NCI-H345 (cell line): ENCODE measurements at places on chromosomes 2 and 18.

DNA sequence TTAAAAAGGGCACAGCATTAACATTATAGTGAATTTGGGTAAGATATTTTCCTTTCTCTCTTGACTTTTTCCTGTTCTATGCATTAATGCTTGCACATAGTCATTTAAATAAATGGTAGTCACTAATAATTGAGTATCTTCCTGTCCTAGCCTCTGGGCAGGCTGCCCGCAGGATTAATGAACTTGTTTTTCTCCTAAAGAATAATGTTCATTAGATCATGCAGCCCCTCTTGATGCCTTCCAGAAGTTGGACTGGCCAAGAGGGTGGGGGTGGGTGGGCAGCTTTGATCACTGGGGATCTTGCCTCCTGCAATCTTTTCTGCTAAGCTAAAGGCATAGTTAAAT is 514.5 kb upstream of the CDH2 start:
- no peak for DNase-seq

DNA sequence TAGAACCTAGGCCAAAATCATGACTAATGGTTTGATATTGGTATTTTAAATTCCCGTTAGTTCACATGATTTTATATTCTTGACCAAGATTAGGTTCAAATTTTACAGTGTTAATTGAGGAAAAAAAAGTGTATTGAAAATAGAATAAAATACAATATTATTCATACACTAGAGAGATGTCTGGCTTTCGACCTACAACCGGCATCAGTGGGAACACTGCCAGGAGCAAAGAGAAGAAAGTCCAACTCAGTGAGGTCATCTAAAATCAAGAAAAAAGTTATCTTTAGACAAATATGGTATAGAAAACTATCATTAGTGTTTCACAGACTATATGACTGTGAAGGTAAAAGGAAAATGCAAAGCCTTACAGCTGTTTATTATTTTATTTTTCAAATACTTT is 81.5 kb downstream of the PIGN start:
- no peak for DNase-seq

- DNase-seq = no peak
These were observed 59.8 kb downstream of the SLC4A3 start for GRCh38 chr2:219687272-219687671.

DNA sequence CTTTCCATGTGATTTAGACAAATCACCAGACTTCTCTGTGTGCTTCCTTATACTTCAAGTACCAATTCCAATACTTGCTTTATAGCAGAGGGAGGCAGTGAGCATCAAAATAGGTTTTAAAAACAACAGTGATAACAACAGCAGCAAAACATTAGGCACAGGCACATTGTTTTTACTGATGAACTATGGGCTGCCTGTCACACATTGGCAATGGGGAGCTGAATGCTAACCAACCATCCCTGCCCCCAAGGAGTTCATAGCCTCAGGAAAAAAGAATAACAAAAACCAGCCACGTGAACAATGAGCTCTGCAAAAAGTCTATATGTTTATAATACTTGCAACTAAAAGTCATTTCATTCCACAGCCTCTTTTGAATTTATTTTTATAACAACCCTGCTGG is 287.9 kb upstream of the TRIB2 start:
- DNase-seq = no peak

GRCh38 chr2:38293152-38293865 is 83.8 kb downstream of the ATL2 start:
- DNase-seq = no peak

- DNase-seq = no peak
These were observed 800.9 kb downstream of the LRP1B start for GRCh38 chr2:141329964-141330363.

DNA sequence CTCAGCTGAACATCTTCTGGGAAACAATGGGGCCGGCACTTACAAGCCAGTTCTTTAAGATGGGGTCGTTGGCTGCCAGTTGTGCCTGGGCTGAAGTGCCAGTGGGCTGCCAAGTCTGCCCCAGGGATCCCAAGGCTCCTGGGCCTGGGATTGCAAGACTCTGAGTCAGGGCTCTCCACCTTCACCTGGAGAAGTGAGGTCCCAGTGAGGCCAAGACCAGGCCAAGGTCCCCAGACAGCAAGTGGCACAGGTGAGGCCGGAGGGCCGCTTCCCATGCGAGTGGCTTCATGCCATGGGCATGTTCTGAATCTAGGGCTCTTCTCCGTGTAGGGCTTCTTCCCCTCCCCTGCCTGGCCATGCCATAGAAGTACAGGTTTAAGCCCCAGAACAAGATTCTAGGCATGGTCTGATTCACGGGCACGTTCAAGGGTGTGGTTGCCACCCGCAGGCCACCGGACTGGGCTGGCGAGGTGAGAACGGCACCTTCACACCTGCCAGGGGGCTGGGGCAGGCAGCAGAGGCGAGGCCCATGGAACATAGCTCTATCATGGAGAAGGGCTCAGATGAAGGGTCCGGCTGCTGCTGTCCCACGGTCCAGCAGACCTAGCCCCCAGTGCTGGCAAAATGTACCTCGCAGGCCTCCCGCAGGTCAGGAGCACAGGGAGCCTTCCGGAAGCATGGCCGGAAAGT is 36.4 kb downstream of the TWIST2 start:
- DNase-seq = no peak

DNA sequence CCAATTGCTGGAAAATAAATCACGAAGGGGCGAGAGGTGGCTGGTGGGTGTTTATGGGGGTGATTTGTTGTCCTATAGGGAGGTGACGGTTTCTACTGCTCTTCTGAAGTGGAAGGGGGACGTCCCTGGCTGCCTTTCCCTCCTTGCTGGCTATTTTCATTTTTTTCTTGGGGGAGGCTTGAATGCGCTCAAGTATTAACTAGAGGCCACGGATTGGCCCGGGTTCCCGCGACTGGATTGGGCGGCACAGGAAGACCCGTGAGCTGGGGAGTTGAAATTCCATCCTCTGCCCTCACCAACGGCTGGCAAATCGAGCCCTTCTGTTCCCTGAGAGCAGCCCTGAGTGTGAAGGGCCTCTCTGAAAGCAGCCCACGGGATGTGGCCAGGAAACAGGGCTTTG is 176.5 kb upstream of the SPRED2 start:
- DNase-seq = no peak

GRCh38 chr2:11550901-11551568 is 17.2 kb downstream of the GREB1 start:
- no peak for DNase-seq

- no peak for DNase-seq
These were observed 16.9 kb downstream of the CYP26B1 start for GRCh38 chr2:72130659-72131360.

DNA sequence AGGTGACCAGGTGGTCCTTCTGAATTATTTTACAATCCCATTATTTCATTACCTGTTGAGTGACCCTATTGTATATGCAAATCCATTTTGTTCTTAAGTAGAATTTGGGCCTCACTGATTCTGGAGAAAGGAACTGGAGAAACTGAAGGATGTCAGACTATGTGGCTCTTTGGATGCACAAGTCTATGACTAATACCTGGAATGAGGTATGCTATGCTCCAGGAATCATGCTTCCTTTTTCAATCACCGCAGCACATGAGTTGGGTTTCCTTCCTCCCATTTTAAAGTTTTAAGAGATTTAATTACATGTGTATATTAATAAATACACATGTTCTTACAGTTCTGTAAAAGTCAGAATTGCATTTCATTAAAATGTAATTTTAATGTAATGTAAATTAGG is 253.9 kb upstream of the VWC2L start:
- no peak for DNase-seq

DNA sequence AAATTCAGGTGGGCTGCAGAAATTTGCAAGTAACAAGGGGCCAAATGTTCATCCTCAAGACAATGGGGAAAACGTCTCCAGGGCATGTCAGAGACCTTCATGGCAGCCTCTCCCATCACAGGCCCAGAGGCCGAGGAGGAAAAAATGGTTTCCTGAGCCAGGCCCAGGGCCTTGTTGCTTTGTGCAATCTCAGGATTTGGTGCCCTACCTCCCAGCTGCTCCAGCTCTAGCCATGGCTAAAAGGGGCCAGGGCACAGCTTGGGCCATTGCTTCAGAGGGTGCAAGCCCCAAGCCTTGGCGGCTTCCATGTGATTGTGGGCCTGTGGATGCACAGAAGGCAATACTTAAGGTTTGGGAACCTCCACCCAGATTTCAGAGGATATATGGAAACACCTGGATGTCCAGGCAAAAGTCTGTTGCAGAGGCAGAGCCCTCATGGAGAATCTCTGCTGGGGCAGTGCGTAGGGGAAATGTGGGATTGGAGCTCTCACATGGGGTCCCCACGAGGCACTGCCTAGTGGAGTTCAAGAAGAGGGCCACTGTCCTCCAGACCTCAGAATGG is 29.2 kb downstream of the RPRD1A start:
- DNase-seq = no peak

GRCh38 chr2:892401-892800 is 58.2 kb upstream of the SNTG2 start:
- no peak for DNase-seq

GRCh38 chr2:203030545-203030944 is 15.9 kb downstream of the NBEAL1 start:
- no peak for DNase-seq

DNA sequence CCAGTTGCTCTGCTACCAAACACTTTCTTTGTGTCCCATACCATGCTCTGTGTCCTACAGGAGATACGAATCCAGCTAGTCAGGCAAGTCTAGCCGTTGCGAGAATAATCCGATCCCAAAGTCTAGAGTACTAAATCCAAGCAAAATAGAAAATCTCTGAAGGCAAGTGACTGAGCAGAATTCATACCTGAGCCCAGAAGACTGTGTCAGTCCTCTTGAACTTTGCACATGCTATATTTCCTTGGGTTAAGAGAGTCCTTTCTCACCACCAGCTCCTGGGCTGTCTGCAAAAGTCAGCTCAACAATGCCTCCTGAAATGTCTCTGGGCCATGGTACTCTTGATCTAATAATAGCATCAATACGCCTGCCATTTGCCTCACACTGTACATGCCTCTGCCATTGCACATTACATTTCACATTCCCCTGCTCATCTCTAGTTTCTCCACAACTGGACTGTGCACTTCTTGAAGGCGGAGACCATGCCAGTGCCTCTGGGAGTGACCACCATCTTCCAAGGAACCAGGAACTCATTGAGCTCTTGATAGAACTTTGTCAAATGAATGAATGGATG is 265.8 kb upstream of the ID2 start:
- DNase-seq = no peak

GRCh38 chr2:9658972-9659371 is 28.2 kb upstream of the YWHAQ start:
- DNase-seq = no peak

- DNase-seq = no peak
These were observed 1870.4 kb upstream of the CELF4 start for GRCh38 chr18:39435996-39436395.

DNA sequence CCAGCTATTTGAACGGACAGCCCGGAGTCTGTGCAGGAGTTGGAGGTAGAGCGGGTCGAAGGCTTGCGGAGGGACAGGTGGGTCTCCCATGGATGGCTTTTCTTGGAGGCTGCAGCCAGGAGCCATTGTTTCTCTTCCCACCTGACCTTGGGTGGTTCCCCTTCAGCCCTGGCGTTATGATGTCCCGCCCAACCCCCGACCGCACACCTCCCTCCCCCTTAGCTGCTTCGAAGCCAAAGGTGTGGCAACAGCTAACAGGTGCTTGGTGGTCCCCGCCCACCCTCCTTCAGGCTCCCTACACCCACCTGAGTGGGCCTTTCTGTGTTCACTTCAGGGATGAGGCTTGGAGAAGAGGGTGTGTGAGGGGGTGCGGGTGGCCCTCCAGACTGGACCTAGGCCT is 62.7 kb downstream of the HPCAL1 start:
- no peak for DNase-seq

GRCh38 chr2:182638667-182639066 is 77.4 kb upstream of the DNAJC10 start:
- DNase-seq = no peak

DNA sequence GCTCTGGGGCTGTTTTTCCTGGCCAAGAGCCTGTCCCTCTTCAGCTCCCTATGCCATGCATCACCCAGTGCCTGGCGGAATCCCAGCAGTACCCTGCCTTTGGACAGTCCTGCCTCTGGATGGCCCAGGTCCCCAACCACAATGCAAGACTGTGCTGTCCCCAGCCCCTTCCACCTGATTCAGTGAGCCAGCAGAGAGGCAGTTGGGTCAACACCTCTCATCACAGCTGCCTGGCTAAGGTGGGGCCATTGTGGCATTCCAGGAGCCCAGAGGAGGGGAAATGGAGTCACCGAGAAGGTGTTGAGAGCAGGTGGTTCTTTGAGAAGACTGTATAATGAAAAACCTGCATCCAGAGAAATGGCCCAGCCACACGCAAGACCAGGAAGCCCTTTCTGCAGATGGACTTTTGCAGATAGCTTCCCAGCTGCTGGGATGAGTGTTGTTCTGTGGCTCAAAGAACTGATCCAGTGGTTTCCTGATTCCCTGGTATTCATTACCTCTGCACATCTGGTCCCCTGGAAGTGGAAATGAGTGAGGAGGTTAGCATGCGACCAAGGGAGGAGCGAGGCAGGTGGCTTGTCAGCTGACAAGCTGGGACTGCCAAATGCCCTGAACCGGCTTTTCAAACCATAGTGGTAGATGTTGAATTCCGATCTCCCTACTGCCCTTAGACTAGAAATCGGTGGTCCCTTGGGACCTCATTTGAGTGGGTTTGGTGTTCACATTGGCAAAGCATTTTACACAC is 1.7 kb upstream of the ASPRV1 start:
- DNase-seq = no peak

GRCh38 chr18:39058386-39059000 is 1492.9 kb upstream of the CELF4 start:
- no peak for DNase-seq

DNA sequence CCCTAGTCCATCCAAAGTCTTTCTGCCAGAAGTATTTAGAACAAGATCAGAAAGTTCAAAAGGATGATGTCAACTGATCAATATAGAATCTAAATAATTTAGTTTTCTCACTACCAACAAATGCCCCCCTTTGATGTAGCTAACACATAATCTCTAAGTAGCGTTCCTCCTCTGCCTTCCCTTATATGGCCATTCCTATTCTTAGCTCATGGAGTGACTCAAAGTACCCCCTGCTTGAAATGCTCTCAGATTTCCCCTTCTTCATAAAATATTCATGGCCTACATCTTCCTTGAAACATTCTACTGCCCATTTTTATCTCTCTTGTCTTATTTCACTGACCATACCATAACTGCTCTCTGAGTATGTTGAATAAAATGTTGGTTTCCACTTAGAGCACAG is 151.5 kb downstream of the UPP2 start:
- DNase-seq = no peak

- peak; percentile 45 for DNase-seq
These were observed 140.3 kb downstream of the ARL6IP6 start for GRCh38 chr2:152858594-152859265.

GRCh38 chr2:10926191-10926820 is 14.6 kb downstream of the KCNF1 start:
- DNase-seq = no peak

GRCh38 chr2:222862106-222862908 is 1.5 kb downstream of the ACSL3 start:
- peak; percentile 27 for DNase-seq

GRCh38 chr2:179837408-179837807 is 24.0 kb downstream of the ZNF385B start:
- DNase-seq = no peak

DNA sequence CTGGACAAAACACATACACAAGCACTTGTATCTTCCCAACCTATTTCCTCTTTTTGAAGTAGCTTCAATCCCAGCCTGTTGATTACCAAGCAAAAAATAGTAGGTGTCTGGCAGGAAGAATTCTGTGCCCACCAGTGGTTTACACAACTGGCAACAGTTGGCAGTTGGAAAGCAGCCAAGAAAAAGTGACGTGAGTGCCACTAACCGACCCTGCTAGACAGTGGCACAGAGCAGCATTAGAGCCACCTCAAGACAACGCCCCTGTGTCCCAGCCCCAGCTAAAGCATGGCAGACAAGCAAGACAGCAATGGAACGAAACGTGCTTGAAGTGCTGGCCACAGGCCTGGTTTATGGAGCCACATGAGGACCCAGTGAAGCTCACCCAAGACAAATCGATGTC is 379.6 kb downstream of the FBXO15 start:
- peak; percentile 59 for DNase-seq
